Tibial nerve (tissue), 4 donors: ENCODE measurements at places on chromosomes 5 and 9. TPM values are rescaled to one million over a fixed set of nuclear protein-coding genes. Genes with fewer than 3 reads are reported as not detected.
A peak's percentile ranks its signal among the peaks of the same experiment; 100 is the strongest.

The F2RL1 gene
- total RNA-seq, result not detected

The PAPPA gene
- total RNA-seq, result 1.0 TPM

The RLN2 gene
- not detected for total RNA-seq

The SMIM33 gene
- total RNA-seq, result not detected

The C5orf58 gene
- total RNA-seq, result not detected

The BARHL1 gene
- total RNA-seq, result not detected

The PCDHGB4 gene
- total RNA-seq, result 10.2 TPM

The PCDHGA10 gene
- 15.0 TPM for total RNA-seq

The CYSRT1 gene
- not detected for total RNA-seq

- DNase-seq, result no peak
These were observed 858 bp downstream of the NCS1 start for GRCh38 chr9:130172858-130173665.

- DNase-seq, result peak; percentile 25
These were observed 140.9 kb downstream of the ZNF608 start for GRCh38 chr5:124605541-124605940.

GRCh38 chr5:166938071-166938470 lies 1353.4 kb upstream of the WWC1 start:
- DNase-seq, result no peak

DNA sequence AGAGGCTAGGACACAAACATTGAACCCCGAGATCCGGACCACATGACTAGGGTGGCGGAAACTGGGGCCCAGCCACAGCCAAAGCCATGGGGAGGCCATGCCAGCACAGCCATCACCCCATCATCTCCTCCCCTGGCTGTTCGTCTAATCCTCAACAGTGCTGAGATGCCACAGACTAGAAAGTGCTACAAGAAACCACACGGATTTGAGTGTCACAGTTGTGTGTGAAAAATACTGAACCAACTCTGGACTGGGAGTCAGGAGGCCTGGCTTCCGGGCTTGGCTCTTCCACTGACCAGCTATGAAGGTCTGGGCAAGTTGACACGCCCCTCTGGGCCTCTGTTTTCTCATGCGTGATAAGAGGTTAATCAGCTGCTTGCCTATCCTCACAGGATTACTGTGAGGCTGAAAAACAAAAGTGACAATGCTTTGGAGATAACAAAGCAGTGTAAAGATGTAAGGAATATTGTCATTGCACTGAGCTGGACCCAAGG lies 38.8 kb upstream of the SHB start:
- DNase-seq, result no peak

DNA sequence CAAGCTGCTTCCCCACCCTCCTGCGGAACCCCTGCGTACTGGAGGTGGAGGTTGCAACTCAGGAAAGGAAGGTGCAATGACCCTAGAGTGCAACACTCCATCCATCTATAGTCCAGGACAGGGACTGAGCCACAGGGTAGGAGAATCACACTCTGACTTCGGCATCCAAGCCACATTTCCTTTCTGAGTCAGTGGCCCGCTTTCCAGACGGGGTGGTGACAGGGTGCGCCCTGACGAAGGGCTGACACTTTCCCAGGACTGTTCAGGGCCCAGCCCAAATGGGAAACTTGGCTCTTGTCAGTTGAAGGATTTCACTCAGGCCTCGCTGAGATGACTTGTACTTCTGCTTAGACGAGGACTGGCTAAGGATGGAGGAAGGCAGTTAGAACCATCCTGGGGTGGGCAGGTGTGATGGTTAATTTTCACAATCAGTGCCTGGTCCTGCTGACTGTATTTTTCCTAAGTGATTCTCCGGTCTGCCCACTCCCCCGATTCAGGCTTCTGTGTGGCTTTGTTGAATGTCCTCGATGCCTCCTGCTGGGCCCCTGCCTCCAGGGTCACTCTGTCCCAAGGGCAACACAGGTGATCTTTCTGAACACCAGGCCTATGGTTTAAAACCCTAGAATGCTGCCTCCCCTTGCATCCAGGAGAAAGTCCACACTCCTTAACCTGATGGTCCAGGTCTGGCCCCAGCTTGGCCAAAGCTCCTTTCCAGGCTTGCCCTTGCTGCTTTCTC lies 228.1 kb downstream of the FSTL4 start:
- no peak for DNase-seq

DNA sequence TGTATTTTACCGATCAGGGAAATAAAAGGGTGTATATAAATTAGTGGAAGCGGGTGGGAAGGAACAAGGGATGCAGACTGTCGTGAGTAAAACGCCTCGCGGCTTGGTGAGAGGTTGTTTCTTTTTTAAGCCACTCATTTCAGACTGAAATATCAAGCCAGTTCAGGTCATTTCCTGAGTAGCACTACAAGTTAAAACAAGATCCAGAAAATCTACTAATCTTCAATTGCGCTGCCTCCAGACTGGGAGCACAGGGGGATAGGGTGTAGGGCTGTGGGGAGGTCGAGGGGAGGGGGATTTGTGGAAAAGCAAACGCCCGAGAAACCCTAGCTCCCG lies 140.8 kb downstream of the TSSK1B start:
- peak; percentile 8 for DNase-seq

DNA sequence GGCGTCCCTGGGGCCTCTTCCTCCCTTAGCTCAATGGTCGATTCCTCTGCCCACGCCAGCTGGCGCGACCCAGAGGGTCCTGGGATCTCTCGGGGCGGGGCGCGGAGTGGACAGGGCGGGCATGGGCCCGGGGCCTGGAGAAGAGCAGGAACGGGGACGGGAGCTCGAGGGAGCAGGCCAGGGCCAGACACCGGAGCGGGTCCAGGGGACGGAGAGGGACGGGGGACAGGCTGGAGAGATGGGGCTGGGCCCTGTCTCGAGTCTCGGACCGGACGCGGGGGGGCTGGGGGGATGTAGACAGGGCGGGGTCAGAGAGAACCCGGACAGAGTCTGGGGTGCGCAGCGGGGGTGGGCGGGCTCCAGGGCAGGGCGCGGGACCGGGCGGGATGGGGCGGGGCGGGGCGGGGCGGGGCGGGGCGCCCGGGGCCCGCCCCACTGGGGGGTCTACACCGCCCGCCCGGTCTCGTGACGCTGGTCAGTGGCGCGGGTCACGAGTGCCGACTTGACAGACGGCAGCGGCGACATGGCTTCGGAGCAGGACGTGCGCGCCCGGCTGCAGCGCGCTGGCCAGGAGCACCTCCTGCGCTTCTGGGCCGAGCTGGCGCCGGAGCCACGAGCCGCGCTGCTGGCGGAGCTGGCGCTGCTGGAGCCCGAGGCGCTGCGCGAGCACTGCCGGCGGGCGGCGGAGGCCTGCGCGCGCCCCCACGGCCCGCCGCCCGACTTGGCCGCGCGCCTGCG lies at the start of gene UAP1L1:
TSS of gene UAP1L1 (plus strand) at position 508 of the 738 bp plus-strand sequence. CDS start at position 524, 16 bp downstream.
- peak; percentile 65 for DNase-seq

DNA sequence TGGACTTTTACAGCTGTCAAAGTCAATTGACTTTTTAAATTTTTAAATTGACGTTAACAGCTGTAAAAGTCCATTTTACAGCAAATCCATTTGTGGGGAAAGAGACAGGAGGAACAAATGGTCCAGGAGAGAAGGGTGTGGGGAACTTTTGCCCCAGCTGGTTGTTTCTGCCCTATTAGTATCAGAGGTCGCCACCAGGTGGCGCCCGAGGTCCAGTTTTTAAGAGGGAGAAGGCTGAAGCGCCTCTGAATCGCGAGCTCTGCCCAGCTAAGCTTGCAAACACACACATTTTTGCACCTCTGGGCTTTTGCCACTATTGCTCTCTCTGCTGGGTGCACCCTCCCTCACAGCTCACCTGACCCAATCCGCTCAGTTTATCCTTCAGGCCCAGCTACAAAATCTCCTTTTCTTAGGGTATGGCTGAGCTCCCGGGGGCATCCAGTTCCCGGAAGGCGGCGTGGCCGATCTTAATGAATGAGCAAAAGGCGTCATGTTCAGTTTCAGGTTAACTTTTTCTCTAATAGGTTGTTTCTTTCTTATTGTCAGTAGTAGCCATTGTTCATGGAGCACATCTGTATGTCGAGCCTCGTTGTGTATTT lies 6.3 kb upstream of the TTLL11 start:
- peak; percentile 91 for DNase-seq

DNA sequence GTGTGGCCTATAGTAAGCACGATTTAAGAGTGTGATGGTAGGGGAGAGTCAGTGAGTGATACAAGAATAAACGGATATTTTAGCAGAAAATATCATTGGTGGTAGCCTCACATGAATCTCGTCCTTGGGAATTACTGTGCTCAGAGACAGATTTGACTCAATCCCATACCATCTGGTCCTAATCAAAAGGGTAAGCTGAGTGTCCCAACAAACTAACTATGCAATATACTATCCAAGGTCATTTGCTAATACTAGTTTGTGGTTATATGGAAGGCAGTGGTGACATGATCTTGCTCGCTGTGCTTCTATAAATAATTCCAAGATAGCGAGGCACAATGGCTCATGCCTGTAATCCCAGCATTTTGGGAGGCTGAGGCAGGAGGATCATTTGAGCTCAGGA lies 103.2 kb downstream of the TRPM6 start:
- no peak for DNase-seq

DNA sequence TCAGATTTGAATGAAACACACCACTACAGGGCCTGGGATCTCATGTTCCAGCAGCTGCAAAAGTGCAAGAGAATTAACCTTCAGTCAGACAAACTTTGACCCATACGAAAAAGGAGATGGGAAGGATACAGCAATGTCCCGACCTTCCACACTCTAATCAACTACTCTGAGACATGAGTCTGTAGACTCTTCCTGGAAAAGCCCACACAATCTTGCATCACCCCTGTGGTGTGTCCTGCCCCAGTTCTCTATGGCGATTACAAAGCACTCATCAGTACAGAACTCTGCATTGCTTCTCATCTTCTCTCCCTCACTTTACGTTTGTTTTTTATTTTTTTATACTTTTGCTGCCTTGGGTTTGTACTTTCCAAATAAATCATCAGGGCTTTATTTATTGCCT lies 241.0 kb upstream of the KIF2A start:
- no peak for DNase-seq

DNA sequence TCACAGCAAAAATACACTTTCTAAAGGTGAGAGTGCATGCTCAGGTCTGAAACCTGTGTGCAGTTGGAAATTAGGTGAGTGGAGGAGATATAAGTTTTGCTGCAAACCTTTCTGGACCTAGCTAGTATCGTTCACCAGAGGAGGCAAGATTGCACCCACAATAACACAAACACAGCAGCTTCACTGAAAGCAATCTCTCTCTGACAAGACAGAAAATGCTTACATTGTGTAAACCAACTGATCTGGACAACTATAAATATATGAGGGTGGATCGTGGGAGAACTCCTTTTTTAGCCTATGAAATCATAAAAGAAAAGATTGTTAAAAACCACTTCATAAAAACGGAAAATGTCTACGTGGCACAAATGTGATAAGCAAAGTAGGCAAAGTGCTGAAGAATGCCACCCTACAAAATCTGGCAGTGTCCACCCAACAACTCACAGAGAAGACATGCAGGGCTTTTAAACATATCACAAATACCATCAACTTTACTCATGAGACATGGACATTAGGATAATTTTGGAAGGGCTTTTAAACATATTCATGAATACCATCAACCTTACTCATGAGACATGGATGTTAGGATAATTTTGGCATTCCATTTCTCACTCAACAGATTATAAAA lies 134.3 kb downstream of the CDH18 start:
- no peak for DNase-seq

DNA sequence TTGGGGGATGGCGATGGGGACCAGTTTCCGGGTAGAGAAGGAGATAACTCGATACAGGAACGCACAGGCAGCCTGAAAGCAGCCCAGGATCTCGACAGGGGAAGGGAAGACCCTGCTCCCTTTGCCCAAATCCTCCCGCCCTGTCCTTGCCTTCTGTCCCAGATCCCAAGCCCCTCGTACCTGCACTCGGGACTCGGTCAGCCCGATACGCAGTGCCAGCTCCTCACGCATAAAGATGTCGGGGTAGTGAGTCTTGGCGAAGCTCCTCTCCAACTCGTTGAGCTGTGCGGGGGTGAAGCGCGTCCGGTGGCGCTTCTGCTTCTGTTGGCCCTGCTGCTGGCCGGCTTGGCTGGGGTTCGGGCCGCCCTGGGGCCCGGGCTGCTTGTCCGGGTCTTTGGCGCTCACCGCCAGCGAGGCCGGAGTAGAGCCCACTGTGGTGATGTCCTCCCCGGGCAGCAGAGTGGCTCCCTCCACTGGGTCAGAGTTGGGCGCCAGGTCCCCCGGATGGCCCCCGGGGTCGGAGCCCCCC lies 1.8 kb downstream of the OTP start:
- no peak for DNase-seq

- no peak for DNase-seq
These were observed 25.1 kb downstream of the RNF145 start for GRCh38 chr5:159184236-159184635.

DNA sequence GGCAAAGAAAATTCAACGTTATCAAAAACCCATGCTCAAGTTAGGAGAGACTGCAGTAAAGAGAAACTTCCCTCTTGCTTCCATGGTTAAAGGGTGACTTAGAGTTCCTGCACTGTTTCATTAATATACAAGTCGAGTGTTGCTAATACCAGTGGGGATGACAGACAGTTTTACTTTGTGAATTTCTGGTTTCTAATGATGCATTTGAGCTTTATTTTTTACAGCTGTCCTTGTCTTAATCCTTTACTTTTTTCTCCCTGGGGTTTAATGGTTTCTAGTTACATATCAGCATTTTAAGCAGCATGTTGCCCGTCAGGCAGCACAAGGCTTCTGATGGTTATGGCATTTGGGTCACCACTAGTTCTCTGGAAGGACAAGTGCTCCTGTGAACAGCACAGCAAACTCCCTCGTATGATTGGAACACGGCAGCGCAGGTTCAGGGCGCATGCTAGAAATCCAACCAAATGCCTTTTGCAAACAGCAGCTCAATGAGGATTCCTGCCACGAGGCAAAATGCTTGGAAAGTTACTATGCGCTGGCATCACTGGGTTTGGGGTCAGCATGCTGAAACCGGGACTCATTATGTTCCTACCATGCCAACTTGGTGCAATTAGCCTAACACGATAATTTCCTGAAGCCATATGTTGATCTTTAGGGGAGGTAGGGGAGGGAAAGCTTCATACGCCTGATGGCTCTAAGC lies 463.8 kb downstream of the BNC2 start:
- no peak for DNase-seq

DNA sequence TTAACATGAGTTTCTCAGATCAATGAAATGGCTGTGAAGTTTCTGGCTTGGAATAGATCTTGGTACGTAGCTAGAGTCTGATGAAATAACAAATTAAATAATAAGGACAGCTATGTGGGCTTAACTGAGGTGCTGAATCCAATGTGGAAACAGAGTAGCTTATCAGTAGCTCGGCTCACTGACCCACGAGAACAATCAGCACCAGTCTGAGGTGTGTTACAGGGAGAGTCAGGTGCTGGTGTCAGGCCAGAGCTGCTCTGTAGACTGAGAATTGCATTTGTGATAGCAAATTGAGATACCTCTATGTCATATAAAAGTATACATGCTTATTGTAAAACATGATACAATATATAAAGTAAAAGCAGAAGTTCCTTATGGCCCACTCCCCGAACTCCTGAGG lies 21.2 kb upstream of the CCL28 start:
- no peak for DNase-seq

GRCh38 chr9:101566904-101567724 lies 27.7 kb downstream of the PPP3R2 start:
- DNase-seq, result no peak

- DNase-seq, result no peak
These were observed 34.8 kb upstream of the MELK start for GRCh38 chr9:36537861-36538260.

GRCh38 chr5:72390836-72391235 lies 70.7 kb downstream of the PTCD2 start:
- DNase-seq, result no peak

GRCh38 chr9:75365196-75365595 lies 276.9 kb downstream of the OSTF1 start:
- DNase-seq, result no peak

- no peak for DNase-seq
These were observed 135.7 kb downstream of the RASGRF2 start for GRCh38 chr5:81095835-81096234.

GRCh38 chr9:93061260-93061751 lies 2.8 kb downstream of the SUSD3 start:
- DNase-seq, result no peak
